CD14-positive monocyte (primary cell): ENCODE measurements at places on chromosomes 12 and 14. TPM values are rescaled to one million over a fixed set of nuclear protein-coding genes. Genes with fewer than 3 reads are reported as not detected.

AMN gene
- not detected for polyA plus RNA-seq

POTEM gene
- not detected for polyA plus RNA-seq

GLT8D2 gene
- polyA plus RNA-seq = not detected in 2 replicates

CBX5 gene
- polyA plus RNA-seq = 5.4 TPM

EIF2S1 gene
- 110 TPM for polyA plus RNA-seq

DNA sequence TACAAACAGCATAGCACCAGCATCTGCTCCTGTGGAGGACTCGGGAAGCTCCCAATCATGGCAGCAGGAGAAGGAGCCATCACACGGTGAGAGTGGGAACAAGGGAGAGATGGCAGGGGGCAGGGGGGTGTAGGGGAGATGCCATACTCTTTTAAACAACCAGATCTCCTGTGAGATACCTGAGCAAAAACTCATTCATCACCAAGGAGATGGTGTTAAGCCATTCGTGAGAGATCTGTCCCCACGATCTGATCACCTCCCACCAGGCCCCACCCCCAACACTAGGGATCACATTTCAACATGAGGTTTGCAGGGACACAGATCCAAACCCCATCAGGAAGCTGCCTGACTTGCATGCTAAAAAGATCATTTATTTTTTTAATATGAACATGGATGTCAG lies 499.3 kb downstream of the TMEM132D start:
- no peak for DNase-seq
- no peaks in the 10 kb centered on the region for H3K36me3 ChIP-seq
- no peak overlapping the region for H3K4me3 ChIP-seq
- H3K4me1 ChIP-seq = no peaks in the 10 kb centered on the region

DNA sequence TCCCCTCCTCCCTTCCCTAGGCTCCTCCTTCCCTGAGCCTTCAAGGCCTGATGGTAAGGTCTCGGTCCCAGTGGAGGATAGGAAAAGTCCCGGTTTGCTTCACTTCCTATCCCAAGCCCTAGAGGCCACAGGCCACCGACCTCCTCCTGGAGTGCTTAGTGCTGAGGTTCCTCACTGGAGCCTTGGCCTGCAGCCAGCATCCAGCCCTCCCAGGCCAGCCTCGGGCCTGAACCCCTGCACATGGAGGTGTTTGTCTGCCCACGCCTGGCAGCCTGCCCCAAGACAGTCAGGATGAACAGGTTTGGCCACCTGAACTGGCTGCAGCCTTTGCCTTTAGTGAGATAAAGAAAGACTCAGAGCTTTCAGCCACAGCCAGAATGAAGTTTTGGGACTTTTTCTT lies 15.8 kb upstream of the KRT7 start:
- no peak overlapping the region for H3K27ac ChIP-seq
- no peaks in the 10 kb centered on the region for H3K36me3 ChIP-seq
- H3K4me1 ChIP-seq = peaks cover 16% of the 10 kb centered on the region
- no peak for DNase-seq
- no peak overlapping the region for H3K4me3 ChIP-seq

- no peak overlapping the region for H3K27ac ChIP-seq
- no peaks in the 10 kb centered on the region for H3K27me3 ChIP-seq
- H3K4me1 ChIP-seq = no peaks in the 10 kb centered on the region
- no peak for DNase-seq
- no peak overlapping the region for H3K4me3 ChIP-seq
- H3K36me3 ChIP-seq = no peaks in the 10 kb centered on the region
Measured at GRCh38 chr12:73950507-73950906, 587.1 kb upstream of the ATXN7L3B start.

DNA sequence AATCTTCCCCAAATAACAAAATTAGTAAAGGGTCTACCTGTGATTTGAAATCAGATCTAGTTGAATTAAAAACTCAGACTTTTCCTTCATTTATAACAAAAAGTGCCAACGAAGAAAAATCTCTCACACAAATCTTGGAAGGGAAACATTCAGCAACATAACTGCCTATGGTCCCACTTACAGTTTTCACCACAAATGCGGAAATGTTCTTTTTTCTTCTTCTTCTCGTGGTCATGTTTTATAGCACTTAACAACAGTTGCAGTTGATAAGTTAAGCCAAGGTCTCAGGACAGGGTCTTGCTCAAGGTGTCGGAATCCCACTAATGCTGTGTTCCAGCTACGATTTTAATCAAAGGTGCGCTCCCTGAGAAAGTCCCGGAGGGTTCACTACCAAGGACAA lies 10.1 kb downstream of the RNASE6 start:
- H3K36me3 ChIP-seq = peaks cover 6% of the 10 kb centered on the region
- H3K27ac ChIP-seq = peak overlapping the region; percentile 32
- no peak for DNase-seq
- H3K27me3 ChIP-seq = no peaks in the 10 kb centered on the region

DNA sequence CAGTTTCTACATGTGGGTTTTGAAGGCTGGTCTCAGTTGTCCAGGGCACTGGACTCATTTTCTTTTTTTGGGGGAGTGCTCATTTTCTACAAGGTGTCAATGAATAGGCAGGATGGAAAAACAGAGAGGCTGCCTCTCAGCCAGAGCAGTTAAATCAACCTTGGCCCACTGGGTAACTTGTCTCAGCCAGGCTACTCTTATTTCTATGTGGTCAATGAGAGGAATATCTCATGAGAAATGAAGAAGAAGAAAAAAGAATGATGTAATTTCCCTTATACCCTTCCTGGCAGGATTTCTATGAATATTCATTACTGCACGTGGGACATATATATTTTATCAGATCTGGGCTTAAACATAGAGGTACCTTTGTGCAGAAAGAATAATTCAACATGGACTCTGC lies 155.2 kb upstream of the E2F7 start:
- no peak for DNase-seq
- no peak overlapping the region for H3K27ac ChIP-seq
- H3K4me1 ChIP-seq = no peaks in the 10 kb centered on the region
- no peaks in the 10 kb centered on the region for H3K27me3 ChIP-seq
- H3K36me3 ChIP-seq = no peaks in the 10 kb centered on the region

DNA sequence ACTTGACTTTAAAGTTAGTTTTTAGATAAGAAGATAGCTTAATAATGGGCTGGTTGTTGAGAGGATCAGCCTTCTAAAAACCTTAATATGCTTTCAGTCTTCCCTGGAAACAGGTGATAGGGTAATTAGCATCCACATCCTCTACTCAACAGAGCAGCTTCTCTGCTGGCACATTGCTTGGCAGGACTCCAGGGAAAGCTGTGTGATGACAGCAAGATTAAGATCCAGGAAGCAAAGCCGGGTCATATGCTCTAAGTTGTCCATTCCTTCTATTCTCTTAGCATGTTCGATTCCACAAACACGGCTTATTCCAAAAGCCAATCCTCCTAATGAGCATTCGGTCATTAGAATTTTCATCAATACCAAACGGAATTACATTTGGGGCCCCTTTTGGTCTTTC lies 87.0 kb downstream of the HMGA2 start:
- H3K27me3 ChIP-seq = no peaks in the 10 kb centered on the region
- H3K4me1 ChIP-seq = peaks cover 10% of the 10 kb centered on the region
- no peak overlapping the region for H3K27ac ChIP-seq
